ENCODE measurements at places on chromosomes 5 and 9. TPM values are rescaled to one million over a fixed set of nuclear protein-coding genes. Genes with fewer than 3 reads are reported as not detected.

- no peak for DNase-seq
These were observed 44.6 kb downstream of the MARCHF11 start for GRCh38 chr5:16135003-16135402.

DNA sequence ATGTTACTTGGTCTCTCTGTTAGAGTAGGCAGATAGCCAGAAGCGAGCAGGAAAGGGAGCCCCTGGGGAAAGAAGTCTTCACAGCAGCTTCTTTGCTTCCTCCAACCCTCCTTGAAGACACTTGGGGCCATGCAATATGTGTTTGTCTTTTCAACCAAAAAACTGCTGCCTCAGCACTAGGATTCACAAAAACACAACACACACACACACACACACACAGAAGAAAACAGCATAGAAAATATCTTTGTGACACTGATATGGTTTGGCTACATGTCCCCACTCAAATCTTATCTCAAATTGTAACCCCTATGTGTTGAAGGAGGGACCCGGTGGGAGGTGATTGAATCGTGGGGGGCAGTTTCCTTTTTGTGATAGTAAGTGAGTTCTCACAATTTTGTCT, 133.3 kb downstream of the CDH12 start:
- no peak for DNase-seq

- DNase-seq = no peak
These were observed 3.1 kb downstream of the WNK2 start for GRCh38 chr9:93187047-93187446.

- DNase-seq = no peak
These were observed 44.7 kb upstream of the VCAN start for GRCh38 chr5:83426855-83427254.

DNA sequence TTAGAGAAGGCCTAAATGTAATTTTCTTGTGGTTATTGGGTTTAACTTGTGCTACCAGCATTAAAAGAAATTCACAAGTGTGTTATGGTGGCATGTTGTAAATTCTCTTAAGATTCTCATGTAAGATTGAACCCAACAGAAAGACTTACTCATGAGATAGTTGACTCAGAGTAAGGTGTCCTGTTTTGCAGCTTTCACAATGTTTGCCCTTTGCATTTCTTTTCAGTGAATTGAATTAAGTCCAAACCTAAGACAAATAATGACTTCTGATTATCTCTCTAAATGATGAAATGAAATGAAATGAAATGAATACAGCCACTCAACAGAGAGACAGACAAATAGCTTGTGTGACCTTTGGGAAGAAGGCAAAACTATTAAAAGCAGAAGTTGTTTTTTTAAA, 1696.9 kb upstream of the WWC1 start:
- DNase-seq = no peak

- DNase-seq = peak; percentile 66
These were observed 1.3 kb downstream of the ENC1 start for GRCh38 chr5:74638970-74639806.

GRCh38 chr5:179408611-179409010, 63.4 kb upstream of the ADAMTS2 start:
- DNase-seq = no peak

DNA sequence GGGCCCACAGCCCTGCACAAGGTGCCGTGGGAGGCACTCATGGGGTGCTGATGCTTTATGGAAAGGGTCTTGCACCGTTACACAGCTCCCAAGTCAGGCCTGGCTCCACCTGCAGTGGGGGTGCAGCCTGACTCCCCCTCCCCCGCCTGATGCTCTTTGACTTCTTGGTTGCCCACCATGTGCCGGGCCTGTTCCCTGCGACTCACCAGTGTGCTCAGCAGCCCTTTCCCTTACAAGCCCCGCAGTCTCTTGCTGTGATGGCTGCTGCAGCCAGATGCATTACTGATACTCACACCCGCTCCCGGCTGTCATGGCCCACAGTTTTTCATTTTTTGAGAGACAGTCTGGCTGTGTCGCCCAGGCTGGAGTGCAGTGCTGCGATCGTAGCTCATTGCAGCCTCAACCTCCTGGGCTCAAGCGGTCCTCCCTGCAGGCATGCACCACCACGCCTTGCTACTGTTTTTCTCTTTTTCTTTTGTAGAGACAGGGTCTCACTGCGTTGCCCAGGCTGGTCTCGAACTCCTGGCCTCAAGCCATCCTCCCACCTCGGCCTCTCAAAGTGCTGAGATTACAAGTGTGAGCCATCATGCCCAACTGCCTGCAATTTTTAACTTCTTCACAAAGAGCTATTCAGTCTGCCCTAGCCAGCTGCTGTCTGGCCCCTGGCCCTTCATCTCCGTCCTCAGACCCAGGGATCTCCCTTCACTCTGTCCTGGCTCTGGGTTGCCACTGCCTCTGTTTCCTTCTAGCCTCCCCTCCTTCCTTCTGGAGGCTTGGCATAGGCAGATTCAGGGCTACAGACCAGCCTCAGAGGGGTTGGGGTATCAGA, 109.5 kb downstream of the RXRA start:
- no peak for DNase-seq

- no peak for DNase-seq
These were observed 247.3 kb downstream of the PDZD2 start for GRCh38 chr5:31886206-31886605.

DNA sequence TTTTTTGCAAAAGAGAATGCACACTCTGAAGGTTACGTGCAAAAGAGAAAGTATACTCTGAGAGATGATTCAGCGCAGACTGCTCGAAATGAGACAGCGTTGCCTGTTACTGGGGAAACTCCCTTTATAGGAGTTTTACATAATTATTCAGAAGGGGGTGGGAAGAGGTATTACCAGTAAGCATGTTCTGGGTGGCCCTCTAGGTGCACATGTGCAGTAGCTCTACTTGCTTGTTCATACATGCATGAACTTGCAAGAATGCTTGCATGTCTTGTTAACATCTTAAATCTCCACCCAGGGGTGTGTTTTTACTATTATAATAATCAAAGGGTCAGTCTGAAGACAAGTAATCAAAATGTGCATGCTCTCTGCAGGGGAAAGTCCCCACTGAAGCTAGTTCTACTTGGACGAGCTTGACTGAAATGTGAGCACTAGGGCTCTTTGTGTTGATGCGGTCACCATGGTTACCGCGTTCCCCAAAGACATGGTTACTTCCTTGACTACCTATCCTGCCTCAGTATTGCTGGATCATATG, 75.5 kb downstream of the SGCD start:
- peak; percentile 11 for DNase-seq

The LPAR1 gene
- 30.9 TPM for total RNA-seq

The SPATA9 gene
- total RNA-seq = not detected

The RNF14 gene
- 57.0 TPM for total RNA-seq

The AMBP gene
- not detected for total RNA-seq

The ARID3C gene
- total RNA-seq = 0.07 TPM

The NPR3 gene
- not detected for total RNA-seq

The SPINK6 gene
- 1.1 TPM for total RNA-seq

The SPATA24 gene
- total RNA-seq = 2.8 TPM
